NB4 (cell line): ENCODE measurements at places on chromosomes 7 and 10.

DNA sequence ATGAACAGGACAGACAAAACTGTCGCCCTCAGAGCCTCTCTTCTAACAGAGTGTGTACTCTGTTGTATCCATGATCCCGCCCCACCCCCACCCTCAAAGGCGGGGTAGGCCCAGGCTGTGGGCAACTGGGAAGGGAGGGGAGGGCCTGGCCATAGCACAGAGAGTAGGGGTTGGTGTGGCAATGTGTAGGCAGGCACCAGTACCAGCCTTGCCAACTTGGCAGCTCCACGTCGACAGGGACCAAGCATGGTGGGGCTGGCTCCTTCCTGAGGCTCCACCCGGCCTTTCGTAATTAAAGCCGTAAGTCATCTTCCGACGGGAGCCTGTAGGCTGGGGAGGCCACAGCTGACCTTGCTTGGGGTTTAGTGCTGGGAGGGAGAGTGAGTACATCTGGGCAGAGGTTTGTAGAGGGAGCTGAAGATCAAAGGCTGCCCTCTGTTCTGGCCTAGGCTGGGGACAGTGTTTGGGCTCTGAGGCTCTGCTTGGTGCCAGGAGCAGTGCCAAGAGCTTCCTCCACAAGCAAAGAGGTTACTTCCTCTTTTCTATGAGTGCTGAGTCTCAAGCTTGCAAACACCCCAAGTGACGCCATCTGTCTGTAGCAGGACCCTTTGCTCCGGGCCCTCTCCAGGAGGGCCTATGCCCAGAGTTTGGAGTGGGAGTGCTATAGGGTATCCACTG lies 121.6 kb downstream of the C10orf105 start:
- peak; percentile 83 for DNase-seq

DNA sequence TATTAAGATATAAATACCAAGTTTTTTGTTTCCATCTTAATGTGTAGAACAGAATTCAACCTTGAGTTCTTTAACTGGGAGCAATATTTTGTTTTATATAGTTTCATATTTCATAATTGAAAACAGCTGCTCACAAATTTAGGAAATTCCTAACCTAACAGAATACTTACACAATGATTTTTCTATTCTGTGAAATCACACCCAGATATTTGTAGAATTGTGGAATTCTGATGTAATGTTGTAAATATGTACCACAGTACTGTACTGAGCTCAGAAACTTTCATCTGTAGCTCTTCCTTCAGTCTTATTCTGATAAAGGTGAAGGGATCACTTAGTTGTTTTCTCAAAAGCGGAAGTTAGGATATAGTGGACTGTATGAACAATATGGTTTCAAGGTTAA lies 143.4 kb upstream of the GLI3 start:
- no peak for DNase-seq

GRCh38 chr10:116671274-116671926 lies 50.6 kb downstream of the PNLIPRP2 start:
- no peak for DNase-seq

GRCh38 chr10:85157206-85157605 lies 828.8 kb downstream of the CCSER2 start:
- DNase-seq: no peak

DNA sequence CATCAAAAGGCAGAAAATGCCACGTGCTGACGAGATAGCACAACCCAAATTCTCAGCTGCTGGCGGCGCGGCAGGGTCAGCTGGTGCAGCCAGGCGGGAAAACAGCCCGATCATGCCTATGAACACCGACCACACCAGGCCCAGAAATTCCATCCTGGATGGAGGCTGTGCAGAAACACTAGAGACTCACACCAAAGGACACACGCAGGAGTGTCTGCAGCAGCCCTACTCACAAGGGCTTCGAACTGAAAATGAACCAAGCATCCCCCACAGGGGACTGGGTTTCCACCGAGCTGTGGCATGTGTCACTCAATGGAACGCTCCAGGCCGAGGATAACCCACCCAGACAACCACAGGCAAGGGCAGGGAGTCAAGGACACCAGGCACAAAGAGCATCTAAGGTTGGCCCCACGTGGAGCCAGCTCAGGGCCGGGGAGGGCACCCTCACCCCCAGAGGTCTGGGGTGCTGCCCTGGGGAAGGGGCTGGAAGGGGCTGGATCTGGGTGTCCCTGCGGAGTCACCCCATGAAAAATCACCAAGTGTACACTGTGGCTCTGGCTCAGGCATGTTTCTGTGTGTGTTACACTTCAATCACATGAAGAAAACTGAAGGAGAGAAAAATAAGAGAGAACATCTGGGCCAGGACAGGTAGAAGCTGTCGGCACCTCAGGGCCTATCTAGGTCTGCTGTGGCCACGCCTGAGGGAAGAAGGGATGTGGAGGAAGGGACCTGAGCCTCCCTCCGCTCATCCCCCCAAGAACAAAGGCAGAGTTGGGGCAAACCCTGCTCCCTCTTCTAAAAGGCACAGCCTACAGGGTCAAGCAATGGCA lies 33.0 kb downstream of the RASGEF1A start:
- DNase-seq: no peak

DNA sequence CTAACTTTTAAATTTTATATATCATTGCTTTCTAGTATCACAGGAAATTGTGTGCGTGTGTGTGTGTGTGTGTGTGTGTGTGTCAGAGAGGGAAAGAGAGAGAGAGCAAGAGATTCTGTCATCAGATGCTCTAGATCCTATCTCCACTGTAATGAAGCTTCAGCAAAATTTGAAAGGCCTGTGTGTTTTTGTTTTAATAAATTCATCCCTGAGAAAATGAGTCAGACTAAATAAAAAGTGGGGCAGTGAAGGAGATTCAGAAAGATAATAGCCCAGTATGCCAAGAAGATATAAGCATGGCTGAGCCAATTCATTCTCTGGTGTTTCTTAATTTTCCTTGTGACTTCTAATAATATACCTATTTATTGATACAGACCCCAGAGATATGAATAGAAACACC lies 184.2 kb upstream of the TMEM196 start:
- DNase-seq: no peak

DNA sequence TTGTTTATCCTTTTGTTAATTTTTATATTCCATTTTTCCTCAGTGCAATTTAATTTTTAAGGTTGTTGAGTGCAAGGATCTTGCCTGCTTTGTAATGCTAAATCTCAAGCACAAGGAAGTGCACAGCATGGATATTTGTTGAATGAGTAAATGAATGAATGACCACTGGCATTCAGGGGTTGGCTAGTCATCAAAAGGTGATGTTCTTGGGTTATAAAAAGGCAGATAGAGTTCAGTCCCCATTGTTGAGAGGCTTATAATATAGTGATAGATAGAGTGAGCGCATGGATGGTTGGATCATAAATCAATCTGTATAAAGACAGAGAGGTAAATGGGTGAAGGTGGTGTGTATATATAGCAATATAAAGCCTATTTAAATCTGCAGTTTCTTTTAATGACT lies 193.2 kb upstream of the KLF6 start:
- DNase-seq: no peak
